ENCODE measurements at places on chromosomes 1 and 21.

DNA sequence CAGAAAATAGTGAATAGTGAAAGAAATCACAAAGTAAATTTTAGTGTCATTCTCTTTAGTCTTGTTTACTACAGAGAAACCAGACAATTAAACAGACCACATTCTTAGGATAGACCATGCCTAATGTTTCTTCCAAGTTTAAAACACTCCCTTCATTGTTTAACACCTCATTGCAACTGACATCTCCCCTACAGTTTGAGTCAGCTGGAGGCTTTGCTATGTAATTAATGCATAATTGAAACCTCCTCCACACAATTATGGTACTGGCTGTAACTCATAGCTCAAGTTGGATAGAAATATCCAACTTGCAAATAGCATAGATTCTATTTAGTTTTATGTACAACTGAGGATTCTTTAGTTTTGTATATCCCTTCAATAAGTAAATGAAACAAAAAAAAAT is 35.2 kb upstream of the B3GALT2 start:
- no peak for DNase-seq

- no peak for DNase-seq
Measured at GRCh38 chr1:182331387-182331786, 60.2 kb downstream of the GLUL start.

GRCh38 chr1:232579958-232580941 is 49.7 kb downstream of the SIPA1L2 start:
- no peak for DNase-seq

DNA sequence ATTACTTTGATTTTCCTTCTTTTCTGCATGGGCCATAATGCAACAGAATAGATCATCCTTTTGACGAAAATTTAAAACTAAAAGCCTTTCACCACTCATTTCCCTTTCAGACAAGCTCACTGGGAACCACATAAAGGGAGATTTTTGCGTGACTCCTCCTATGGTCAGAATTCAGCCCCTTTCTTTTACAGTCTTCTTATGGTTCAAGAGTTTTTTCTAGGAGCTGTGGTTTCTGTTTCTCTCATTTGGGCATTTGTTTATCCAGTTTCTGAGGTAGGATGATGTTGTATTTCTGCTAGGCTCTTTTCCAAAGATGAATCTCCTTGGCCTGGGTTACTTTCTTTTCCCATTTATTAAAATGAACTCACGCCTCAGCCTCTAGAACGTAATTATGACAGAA is 16.9 kb downstream of the RGS1 start:
- DNase-seq: no peak

GRCh38 chr1:165543532-165544438 is at the start of gene LRRC52:
Gene LRRC52, plus strand, starts transcription at chr1:165544000. Its CDS starts 297 bp downstream, at chr1:165544297.
- DNase-seq: no peak

DNA sequence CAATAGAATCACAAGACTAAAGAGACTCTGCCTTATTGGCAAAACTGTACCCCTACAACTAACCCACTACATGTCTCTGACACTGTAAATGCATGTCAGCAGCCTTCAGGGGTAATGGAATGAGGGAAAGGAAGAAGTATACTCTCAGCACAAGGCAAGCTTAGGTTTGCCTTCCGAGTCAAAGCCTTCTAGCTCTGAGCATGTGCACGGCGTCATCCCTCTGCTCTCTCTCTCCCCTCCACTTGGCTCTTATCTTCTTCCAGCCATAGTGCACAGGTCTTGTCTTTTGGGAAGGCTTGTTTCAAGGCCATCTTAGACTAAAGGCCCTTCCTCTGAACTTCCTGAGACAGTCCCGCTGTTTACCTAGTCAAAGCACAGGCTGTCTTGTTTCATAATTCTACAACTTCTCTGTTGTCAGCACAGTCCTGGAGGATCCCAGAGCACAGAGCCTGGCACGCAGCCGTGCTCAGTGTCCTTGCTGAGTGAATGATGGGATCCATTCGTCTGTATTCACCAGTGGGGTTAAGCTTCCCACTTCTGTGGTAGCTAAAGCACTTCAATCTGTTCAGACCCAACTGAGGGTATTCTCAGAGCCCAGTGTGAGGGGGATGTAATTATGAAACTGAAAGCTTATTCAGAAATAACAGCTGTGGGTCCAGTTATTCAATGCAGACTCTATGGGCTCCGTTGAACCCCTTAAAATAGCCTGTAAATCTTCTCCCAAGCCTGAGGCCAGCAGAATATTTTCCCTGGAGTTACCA is 166.5 kb upstream of the PLD5 start:
- DNase-seq: no peak

DNA sequence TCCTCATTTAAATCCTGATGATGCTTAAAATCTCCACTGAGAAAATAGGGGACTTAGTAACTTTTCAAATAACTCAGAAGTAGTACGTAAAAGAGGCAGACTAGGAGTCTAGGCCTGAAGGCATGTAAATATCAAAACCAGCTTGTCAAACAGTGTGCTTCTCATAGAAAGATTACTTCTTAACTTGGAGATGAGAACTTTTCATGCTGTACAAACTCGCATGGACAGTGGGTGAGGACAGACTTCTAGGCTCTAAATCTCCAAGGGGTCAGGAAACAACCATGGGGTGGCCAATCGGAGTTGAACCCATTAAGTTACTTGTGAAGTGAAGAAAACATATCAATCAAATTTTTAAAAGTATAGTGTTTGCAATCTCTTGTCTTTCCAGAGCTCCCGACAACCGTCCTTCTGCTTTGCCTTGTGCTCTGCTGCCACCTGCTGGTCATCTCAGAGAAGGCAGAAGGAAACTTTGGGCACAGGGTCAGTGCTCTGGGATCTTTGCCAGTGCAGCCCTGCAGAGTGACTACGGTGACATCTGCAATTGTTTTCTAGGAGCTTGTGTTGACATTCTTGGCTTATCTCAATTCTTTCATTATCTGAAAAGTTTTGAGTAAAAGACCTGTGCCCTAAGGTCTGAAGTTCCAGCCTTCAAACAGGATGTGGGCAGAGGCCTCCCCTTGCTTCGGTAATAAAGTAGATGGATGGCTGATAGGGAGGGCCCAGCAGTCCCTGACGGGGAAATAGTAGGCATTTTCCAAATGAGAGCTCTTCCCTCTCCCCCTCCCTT is 105.1 kb upstream of the PDE4B start:
- peak; percentile 71 for DNase-seq

DNA sequence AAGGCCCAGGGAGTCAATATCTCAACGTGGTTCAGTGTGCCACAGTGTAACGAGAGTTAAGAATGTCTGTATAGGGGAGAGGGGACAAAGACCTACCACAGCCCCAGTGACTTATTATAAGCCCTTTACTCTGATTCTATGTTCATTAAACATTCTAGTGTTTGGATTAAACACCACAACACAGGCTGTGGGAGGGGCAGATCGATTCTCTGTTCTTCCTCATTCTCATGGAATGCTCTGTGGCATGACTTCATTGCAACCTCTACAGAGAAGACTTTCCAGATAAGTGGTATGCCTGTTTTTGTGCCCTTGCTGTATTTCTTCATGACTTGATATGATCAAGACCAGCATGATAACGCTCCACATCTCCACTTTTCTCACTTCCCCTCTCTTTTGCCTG is 39.0 kb upstream of the CD5L start:
- no peak for DNase-seq

DNA sequence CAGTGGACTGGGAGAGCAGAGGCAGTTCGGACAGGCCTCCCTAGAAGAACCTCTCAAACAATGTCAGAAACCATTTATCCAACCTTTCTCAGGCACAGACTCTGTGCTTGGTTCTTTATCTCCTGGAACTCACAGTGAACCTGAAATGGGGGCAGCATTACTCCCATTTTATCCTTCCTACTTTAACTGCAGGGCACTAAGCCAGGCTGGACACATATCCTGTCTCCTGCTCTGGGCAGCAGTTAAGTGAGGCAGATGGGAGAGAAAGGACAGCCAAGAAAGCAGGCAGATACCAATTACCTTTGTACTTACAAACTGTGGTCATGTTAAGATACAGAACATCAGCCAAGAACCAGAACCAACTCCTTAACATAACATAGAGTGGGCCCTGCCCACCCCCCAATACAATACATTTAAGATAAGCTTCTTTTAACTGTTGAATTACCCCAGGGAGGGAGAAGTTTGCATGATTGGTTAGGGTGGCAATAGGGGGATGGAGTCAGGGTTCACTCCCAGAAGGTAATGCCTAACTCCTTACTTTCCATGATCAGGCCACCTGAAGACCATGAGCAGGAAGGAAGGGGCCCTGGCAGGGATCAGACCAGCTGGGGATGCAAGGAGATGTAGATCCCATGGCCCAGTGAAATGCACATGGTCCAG is 10.9 kb downstream of the KDF1 start:
- DNase-seq: no peak

- no peak for DNase-seq
Measured at GRCh38 chr1:30903343-30904034, 5.1 kb downstream of the SDC3 start.

Data from Panc1 (cell line).